ENCODE measurements at places on chromosomes 12 and 14. TPM values are rescaled to one million over a fixed set of nuclear protein-coding genes. Genes with fewer than 3 reads are reported as not detected.

Gene NFATC4
- 56.4 TPM for total RNA-seq

Gene RESF1
- total RNA-seq: 25.8 TPM

Gene CACNA2D4
- 0.97 TPM for total RNA-seq

Gene STRN3
- total RNA-seq: 53.5 TPM

Gene MYO1H
- total RNA-seq: not detected

Gene RIMBP2
- total RNA-seq: not detected

Measured in fibroblast of villous mesenchyme (primary cell).